ENCODE measurements at places on chromosomes 6 and 20. TPM values are rescaled to one million over a fixed set of nuclear protein-coding genes. Genes with fewer than 3 reads are reported as not detected.

- ATAC-seq: no peak
Measured at GRCh38 chr6:116550796-116551195, 2.8 kb upstream of the CALHM4 start.

TRIM10 gene
- 0.16 TPM for total RNA-seq

GSTA2 gene
- not detected for total RNA-seq

PET117 gene
- total RNA-seq: 8.4 TPM

Data from activated T-helper 17 cell treated with anti-CD3 and anti-CD28 coated beads, Interleukin-2, amount 50 U/mL, for 72 hours (primary cell).